Activated CD4-positive, alpha-beta T cell treated with anti-CD3 and anti-CD28 coated beads, Interleukin-2, amount 50 U/mL, for 1 hour (primary cell): ENCODE measurements at places on chromosomes 7 and 10.

GRCh38 chr10:99467236-99467999 lies 37.0 kb upstream of the GOT1 start:
- DNase-seq: no peak

DNA sequence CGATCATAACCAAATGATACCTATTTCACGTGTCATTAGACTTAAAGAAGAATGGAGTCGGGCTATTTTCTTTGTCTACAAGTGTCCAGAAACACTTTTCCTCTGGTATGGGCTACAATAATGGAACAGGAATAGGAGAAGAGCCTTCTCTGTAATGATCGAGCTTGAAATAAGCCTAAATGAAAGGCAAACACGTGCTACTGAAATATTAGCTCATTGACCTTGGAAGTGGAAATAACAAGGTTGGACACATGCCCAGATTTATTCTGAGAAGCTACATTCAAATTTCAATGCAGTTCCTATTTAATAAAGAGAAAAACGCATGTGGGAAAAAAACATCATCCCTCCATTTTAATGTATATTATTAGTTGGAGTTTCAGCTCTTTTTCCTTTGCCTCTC lies 254.7 kb upstream of the PTER start:
- DNase-seq: no peak

- DNase-seq: no peak
Observed at GRCh38 chr10:13776861-13777311, 190.1 kb downstream of the PRPF18 start.

GRCh38 chr7:107404740-107405537 lies 64.9 kb upstream of the GPR22 start:
- no peak for DNase-seq

GRCh38 chr7:103921692-103922091 lies 67.8 kb downstream of the RELN start:
- no peak for DNase-seq

GRCh38 chr10:116195039-116195438 lies 78.0 kb downstream of the GFRA1 start:
- no peak for DNase-seq

DNA sequence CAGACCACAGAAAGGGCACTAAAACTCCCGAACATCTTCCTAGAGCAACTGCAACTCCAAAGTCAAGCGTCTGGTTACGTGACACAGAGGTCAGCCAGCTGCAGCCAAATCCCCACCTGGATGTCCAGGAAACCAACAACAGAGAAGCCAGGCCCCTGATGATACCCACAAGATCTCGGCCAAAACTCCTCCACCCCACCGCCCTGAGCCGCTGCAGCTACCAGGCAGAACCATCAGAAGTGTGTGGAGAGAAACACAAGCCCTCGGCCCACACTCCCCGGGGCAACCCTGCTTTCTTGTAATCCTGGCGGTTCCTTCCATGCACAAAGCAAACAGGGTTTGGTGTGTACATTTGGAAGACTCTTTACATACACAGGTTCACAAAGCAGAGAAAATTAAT lies 8.7 kb downstream of the CHST15 start:
- DNase-seq: no peak

DNA sequence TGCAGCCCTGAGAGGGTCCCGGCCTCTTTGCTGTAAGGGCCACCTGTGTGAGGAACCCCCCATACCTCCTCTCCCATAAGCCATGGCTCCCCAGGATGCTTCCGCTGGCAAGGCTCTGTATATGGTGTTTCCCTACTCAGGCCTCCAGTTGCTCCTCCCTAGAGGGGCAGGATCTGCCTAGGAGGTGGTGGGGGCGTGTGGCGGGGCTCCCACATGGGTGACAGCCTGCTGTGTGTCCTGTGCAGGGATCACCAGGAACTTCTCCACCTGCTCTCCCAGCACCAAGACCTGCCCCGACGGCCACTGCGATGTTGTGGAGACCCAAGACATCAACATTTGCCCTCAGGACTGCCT lies 25.7 kb upstream of the CSGALNACT2 start:
- no peak for DNase-seq

- DNase-seq: no peak
Observed at GRCh38 chr7:1460821-1461645, 1.8 kb upstream of the MICALL2 start.

DNA sequence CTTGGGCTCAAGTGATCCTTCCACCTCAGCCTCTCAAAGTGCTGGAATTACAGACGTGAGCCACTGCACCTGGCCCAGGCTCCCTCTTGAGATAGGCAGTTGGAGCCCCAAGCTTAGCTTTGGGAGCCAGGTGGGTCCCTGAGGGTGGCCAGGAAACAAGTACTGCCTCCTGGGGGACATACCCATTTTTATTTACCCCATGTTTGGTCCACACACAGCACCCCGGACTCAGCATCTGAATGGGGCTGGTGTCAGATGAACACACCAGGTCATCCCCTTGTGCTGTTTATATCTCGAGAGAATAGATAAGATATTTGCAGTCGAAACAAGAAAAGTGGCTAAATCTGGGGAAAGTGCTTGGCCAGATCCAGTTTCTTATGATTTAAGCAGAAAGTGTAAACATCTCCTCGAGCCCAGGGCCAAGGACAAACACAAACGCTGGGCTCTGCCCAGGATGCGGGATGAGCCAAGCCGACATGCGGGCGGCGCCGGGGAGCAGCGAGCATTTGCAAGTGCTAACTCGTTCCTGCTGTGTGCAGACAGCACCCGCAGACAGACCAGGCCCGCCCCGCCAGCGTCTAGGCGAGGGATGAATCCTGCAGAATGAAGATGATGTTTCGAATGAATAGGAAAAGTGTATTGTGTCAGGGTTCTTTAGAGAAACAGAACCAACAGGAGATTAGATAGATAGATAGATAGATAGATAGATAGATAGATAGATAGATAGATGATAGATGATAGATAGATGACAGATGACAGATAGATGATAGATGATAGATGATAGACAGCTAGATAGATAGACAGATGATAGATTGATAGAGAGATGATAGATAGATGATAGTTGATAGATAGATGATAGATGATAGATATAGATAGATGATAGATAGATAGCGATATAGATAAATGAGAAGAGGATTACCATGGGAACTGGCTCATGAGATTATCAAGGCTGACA lies 44.4 kb upstream of the OCM2 start:
- DNase-seq: no peak

- DNase-seq: no peak
Observed at GRCh38 chr10:31034098-31034909, 2.6 kb upstream of the ZNF438 start.

GRCh38 chr7:156753630-156754029 lies 113.1 kb downstream of the RNF32 start:
- no peak for DNase-seq

- no peak for DNase-seq
Observed at GRCh38 chr10:1162481-1163203, 106.5 kb downstream of the WDR37 start.

DNA sequence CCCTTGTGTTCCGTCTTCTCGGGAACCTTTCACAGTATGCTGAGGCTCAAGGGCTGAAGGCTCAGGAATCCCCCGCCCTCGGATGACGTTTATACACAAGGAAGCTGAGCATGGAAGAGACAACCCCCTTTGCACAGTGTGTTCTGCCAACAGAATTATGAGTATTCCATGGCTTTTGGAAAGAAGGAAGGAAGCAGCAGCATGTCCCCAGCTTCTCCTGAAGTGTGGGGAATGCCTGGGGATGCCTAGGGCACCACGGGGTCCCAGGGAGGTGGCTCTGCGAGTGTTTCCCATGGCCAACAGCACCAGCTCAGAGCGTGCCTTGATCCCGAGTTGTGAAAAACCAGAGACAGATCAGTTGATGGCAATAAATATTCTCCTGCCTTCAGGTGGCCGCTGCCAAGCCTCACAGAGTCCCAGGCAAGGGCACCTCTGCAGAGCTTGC lies 88.8 kb upstream of the DDC start:
- no peak for DNase-seq

- no peak for DNase-seq
Observed at GRCh38 chr10:73814896-73815718, 3.7 kb upstream of the NDST2 start.

DNA sequence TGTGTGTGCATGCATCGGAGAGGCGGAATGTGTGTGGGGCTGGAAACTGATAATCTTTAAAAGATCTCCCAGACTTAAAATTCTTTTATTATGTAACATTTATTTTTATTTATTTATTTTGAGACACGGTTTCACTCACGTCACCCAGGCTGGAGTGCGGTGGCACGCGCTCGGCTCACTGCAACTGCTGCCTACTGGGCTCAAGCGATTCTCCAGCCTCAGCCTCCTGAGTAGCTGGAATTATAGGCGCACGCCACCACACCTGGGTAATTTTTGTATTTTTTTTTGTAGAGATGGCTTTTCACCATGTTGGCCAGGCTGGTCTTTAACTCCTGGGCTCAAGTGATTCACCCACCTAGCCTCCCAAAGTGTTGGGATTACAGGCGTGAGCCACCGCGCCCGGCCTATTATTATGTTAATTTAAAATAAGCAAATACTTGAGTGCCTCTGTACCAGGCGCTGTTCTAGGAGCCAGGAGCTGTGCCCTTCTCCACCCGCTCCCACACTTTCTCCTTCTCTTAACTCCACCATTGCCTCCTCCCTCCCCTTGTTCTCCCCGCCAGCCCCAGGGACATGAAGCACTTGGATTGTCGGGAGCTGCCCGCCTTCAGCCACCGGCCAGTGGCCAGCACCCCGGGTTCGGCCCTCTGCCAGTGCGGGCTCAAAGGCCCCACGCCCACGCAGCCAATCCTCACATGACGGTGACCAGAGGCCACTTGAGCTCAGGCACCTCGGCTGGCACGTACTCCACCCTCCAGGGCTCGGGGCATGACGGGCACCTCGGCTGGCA lies 163.6 kb downstream of the DNAJB6 start:
- no peak for DNase-seq

DNA sequence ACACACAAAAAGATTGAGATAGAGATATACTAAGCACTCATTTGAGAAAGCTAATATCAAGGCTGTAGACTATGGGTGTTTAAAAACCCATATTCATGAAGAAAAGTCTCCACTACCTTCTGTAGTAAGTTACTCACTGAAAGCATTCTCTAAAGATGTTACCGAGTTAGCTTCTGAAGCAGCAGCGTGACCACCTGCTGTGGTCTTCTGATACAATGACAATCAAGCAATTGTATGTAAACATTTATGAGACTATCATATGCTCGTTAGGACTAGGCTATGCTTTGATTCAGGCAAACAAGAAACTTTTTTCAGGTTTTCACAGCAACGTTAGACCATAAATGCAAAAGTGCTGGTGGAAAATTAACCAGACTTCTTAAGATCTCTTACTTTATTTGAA lies 11.2 kb downstream of the RHOBTB1 start:
- no peak for DNase-seq

DNA sequence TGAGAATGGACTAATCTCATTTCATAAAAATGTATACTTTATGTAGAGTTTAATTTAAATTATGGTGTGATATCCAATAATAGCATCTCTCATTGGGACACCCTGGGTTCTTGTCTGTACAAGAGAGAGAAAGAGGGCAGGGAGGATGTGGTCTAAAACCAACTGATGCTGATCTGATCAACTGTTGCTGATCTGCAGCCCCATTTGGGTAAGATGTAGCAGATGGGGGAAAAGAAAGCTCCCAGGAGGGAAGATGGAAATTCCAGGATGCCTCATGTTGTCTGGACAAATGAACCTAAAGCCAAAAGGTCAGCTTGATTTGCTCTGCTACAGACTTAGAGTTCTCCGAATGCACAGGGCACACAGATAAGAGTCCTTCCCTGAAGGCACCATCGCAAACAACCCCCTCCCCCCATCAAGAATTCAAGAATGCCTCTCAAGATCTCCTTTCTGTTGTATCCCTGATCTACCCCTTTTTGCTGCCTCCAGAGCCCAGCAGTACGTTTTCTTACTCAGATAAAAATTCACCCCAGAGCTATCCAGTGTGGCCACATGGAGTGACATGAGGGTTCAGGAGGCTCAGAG lies 171.4 kb upstream of the INHBA start:
- no peak for DNase-seq

DNA sequence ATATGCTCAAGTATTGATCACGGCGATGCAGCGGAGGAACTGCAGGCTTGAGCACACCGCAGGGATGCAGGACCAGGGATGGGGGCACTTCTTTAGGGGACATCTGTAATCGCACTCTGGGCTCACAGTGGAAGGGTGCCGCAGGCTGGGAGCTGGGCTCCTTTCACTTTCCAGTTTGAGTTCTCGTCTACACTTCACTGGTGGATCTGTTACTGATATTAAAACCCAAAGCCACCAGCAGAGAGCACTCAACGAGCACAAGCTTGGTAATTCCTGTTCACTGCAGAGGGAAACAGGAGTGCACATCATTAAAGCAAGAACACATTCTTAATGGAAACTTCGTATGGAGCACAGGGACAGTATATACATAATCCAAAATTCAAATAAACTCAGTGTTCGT lies 91.3 kb downstream of the PARD3 start:
- DNase-seq: no peak

DNA sequence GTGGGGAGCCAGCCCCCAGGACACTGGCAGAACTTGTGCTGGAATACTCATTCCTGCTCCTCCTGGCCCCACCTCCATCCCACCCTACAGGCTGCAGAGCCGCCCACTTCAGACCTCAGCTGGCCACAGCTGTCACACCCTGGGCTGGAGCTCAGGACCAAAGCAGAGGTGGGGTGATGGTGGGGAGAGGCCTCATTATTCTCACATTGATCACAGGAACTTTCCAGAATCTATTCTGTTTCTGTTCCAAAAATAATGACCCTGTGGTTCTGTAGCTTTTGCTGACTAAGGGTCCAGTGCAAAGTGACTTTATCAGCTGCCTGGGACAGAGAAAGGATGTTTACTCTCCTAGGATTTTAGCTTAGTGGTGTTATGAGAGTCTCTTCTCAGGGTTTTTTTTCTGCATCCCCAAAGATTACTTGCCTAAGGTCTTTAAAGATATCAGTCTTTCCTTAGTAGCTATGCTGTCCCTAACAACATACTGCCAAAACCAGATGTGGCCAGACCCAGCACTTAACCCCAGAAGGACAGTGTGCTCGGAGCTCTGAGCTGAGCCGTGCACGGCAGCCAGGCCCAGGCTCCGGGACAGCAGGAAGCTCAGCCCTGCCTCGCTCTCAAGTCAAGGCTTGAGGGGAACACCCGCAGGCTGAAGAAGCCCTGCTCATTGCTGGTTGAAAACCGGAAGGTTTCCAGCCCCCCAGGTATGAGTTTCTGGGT lies 223.3 kb downstream of the MLLT10 start:
- no peak for DNase-seq

DNA sequence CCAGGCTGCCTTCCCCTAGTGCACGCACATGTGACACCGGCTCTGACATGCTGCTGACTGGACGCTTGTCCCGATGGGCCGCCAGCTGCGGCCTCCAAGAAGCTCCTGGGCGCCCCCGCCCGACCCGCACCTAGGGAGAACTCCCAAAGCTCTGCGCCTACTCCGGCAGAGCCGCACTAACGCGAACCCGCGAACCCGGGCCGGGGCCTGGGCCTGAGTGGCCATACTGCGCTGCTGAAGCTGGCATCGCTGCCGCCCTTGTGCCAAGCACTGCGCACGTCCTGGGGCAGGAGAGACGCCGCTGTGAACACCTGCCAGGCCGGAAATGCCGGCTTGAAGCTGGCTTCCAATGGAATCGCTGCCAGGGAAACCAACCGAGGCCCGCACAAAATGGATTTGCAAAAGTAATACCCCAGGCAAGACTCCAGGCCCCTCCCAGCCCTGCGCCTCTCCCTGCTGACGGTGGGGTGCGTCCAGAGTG lies 85.1 kb downstream of the WASHC2A start:
- DNase-seq: no peak
